T-helper 2 cell (primary cell): ENCODE measurements at places on chromosomes 16 and 17.
A peak's percentile ranks its signal among the peaks of the same experiment; 100 is the strongest.

- DNase-seq: peak; percentile 16
These were observed 1.2 kb downstream of the DYNLL2 start for GRCh38 chr17:58084317-58084981.

DNA sequence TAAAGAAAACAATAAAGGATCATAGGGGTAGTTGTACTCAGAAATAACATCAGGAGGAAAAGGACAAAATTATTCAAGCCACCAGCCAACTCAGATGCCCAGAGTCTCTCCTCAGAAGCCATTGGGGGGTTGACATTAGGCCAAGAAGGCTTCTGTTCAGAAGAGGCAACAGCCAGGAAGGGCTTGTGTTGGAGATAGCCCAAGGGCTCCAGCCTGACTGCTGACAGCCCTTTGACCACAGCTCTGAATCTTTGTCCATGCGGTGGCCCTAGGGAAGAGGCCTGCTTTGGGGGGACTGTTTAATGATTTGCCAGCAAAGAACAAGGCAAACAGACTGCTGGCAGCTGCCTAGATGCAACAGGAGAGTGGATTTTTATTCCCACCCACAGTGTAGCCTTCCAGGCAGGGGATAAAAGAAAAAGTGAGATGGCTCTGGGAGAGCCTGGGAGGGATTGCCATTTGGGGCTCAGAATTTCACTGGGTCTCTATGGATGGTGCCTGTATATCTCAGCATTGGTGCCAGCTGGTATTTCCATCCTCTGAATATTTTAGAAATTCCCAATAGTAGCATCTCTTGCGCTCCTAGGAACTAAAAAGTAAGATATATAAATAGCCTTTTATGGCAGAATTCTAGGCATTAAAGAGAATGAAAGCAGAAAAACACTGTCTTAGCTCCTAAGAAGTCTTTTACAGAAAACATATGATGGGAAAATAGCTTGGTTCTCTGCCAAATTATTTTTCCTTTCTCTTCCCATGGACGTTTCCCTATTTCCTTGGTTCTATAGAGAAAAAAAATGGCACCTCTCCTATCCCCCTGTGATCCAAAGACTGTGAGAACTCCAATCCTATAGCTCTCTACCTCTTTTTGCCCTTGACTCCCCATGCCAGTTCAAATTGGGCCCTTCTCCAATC, 29.4 kb upstream of the SUPT4H1 start:
- DNase-seq: no peak

- no peak for DNase-seq
These were observed 20.1 kb upstream of the C16orf95 start for GRCh38 chr16:87337262-87337771.

DNA sequence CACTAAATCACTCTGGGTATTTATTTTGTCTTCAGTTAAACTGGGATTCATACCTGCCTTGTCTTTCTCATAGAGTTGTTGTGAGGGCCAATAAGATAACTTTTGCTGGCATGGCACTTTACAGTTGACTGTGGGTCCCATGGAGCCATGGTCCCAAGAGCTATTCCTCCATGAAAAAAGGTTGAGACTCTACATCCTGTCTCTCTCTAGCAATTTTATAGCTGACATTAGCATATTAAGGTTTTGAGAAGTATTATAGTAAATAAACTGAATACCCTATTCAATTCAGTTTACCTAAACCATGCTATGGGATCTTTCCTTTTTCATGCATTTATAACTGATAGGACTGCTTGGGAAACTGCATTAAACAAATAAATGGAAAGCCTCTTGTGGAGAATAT, 17.4 kb downstream of the OGFOD1 start:
- DNase-seq: no peak

GRCh38 chr17:47869114-47869513, 18.2 kb upstream of the SP6 start:
- no peak for DNase-seq
